ENCODE measurements at places on chromosomes 12 and 14. TPM values are rescaled to one million over a fixed set of nuclear protein-coding genes. Genes with fewer than 3 reads are reported as not detected.

The CPSF2 gene
- total RNA-seq, result 72.1 TPM

DNA sequence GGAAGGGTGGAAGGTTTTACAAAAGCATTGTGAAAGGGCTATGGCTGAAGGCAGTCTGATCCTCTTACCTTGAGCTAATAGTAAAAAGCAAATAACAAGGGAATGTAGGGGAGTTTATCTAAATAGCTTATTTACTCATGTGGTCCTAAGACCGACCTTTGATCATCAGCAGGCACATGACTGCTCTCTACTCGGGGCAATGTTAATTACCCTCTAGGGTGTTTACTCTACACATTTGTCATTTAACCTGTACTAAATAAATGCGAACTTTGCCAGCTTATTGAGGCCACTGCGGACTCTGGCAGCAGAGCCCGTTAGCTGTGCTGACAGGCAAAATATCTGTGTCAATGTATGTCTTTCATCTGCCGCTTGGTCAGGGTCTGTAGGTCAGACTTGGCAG, 768.3 kb upstream of the ATXN7L3B start:
- no peak overlapping the region for H3K4me3 ChIP-seq
- no peaks in the 10 kb centered on the region for H3K36me3 ChIP-seq
- no peaks in the 10 kb centered on the region for H3K27me3 ChIP-seq

DNA sequence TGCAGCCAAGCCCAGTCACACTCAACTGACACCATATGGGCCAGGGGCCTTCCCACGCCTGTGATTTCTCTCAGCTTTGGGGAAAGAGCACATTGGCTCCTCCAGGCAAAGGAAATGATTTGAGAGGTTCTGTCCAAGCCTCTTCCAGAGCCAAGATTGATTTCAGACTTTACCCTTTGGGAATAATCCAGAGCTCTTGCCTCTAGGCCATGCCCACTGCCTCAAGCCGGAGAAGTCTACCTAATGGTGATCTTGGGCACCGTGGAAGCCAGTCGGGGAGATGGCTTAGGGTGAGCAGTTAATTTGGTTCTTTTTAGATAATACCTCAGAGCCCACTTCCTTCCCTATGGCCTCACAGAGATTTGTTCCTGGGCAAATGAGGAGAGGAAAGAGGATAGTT, 45.0 kb upstream of the NUAK1 start:
- H3K27ac ChIP-seq, result no peak overlapping the region
- H3K27me3 ChIP-seq, result peaks cover 11% of the 10 kb centered on the region
- H3K4me1 ChIP-seq, result no peaks in the 10 kb centered on the region
- H3K36me3 ChIP-seq, result no peaks in the 10 kb centered on the region
- no peak overlapping the region for H3K4me3 ChIP-seq

- H3K27ac ChIP-seq, result no peak overlapping the region
- no peaks in the 10 kb centered on the region for H3K36me3 ChIP-seq
- no peak overlapping the region for H3K4me3 ChIP-seq
Measured at GRCh38 chr12:108596854-108597558, 878 bp downstream of the TMEM119 start.

The SERPINA9 gene
- not detected for total RNA-seq
